ENCODE measurements at places on chromosomes 6 and 20. TPM values are rescaled to one million over a fixed set of nuclear protein-coding genes. Genes with fewer than 3 reads are reported as not detected.

GRCh38 chr6:109308018-109308492 lies 74.2 kb downstream of the CD164 start:
- no peaks in the 10 kb centered on the region for H3K27me3 ChIP-seq
- H3K4me3 ChIP-seq: no peak overlapping the region
- H3K36me3 ChIP-seq: no peaks in the 10 kb centered on the region
- no peaks in the 10 kb centered on the region for H3K4me1 ChIP-seq
- H3K27ac ChIP-seq: no peak overlapping the region

DNA sequence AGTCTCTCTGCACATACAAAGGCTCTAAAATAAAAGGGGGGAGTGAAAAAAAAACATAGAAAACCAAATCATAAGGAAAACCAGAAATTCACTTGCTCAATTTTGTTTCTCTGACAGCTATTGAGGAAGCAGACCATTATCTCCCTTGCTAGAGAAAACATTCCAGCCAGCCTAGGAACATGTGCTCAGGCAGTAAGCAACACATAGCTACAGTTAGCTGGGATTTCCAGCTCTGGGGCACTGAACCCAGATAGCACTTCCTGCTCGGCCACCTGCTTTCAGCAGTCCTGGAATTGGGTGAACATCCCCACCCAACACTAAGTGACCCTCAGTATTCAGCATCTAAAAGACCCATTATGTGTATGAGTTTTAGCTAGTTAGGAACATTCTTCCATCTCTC lies 61.3 kb downstream of the TNFRSF21 start:
- peaks cover 7% of the 10 kb centered on the region for H3K4me1 ChIP-seq
- DNase-seq: no peak
- no peak overlapping the region for H3K4me3 ChIP-seq
- no peak overlapping the region for H3K27ac ChIP-seq
- no peaks in the 10 kb centered on the region for H3K27me3 ChIP-seq
- no peaks in the 10 kb centered on the region for H3K36me3 ChIP-seq

DNA sequence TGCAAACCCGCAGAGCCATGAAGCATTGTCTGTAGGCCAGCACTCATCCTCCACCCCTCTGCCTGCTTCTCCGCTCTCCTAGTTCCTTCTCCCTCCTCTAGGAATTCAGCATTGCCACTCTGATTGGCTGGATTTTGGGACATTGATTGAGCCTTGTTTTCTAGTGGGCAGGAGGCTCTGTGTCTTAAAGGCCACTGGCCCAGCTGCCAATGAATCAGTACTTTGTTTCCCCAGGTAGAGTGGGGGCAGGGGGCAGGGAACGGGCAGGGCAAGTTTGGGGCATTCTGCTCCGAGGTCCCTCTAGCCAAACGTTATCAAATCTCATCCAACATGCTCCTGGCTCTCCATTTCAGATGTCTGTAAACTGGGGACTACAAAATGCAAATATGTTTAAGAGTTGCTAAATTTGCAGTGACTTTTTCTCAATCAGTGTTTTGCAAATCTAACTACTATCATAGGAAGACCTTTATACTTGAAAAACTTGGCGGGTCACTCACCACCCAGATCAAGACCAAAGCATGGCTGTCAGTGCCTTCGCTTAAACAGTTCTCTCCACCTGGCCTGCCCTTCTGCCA lies 10.4 kb upstream of the BPI start:
- H3K4me1 ChIP-seq: peaks cover 5% of the 10 kb centered on the region
- DNase-seq: no peak
- no peaks in the 10 kb centered on the region for H3K36me3 ChIP-seq
- H3K4me3 ChIP-seq: no peak overlapping the region
- no peaks in the 10 kb centered on the region for H3K27me3 ChIP-seq

DNA sequence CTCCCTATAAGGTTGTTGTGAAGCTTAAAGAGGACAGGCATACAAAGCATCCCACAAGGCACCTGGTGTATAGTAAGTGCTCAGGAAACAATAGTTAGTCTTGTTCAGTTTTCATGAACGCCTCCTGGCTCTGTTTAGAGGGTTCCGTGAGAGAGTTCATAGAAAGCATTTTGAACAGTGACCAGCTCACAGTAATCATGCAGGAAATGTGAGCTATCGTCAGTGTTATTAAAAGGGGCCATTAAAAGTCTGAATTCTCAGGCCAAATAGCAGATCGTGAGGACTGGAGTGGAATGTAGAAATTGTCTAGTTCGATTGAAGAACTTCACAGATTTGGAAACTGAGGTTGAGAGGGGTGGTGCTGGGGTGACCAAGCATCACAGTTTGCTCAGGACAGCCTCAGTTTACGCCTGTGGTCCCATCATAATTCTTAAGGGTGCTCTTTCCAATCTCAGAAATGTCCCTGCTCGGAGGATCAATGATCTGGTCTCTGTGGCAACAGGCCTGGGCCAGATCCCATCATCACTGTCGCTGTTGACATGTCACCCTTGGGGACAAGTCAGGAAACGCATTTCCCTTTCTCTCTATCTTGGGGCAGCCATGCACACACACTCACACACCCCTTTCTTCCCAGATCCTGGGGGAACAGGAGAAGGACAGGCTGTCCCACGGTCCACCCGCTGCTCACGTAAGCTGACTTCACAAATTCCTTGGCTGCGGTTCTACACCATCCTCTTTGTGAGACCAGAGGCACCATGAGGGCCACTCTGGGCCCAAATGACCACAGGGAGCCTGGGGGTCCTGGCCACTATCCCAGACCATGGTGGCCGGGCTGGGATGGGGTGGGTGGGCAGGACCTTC lies 7.2 kb downstream of the TGM2 start:
- H3K27ac ChIP-seq: peak overlapping the region; percentile 93
- no peak for DNase-seq
- H3K4me1 ChIP-seq: peaks cover 89% of the 10 kb centered on the region
- H3K27me3 ChIP-seq: no peaks in the 10 kb centered on the region
- no peak overlapping the region for H3K4me3 ChIP-seq
- H3K36me3 ChIP-seq: peaks cover 56% of the 10 kb centered on the region

Gene CCND3
- total RNA-seq: 305 TPM

Gene VWA7
- total RNA-seq: 6.2 TPM
